Common myeloid progenitor, CD34-positive (primary cell): ENCODE measurements at places on chromosomes 11 and 22.

DNA sequence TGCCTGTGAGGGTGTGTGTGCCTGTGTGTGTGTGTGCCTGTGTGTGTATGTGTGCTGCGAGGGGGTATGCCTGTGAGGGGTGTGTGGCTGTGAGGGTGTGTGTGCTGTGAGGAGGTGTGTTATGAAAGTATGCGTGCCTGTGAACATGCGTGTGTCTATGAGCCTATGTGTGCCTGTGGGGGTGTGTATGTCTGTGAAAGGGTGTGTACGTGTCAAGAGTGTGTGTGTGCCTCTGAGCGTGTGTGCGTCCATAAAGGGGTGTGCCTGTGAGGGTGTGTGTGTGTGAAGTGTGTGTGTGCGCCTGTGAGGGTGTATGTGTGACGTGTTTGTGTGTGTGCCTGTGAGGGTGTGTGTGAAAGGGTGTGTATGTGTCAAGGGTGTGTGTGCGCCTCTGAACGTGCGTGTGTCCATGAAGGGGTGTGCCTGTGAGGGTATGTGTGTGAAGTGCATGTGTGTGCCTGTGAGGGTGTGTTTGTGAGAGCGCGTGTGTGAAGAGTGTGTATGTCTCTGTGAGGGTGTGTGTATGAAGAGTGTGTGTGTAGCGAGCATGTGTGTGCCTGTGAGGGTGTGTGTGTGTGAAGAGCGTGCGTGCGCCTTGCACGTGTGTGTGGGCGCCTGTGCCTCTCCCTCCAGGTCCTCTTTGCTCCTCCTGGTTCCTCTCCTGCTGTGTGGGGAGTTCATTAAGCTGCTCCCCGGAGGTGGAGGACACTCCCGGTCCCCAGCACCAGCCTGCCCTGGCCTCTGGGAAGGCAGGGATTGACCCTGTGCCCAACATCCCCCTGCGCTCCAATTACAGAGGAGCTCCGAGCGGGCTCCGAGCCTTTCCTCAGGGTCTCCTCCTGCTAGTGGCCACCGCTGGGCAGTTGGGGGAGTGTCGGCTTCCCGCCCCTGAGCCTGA, 53.3 kb downstream of the CACNA1I start:
- DNase-seq: no peak

- DNase-seq: no peak
These were observed 282 bp downstream of the MPPED2 start for GRCh38 chr11:30585892-30586250.

- DNase-seq: no peak
These were observed 11.3 kb downstream of the TPCN2 start for GRCh38 chr11:69059985-69060384.

- no peak for DNase-seq
These were observed 50.4 kb downstream of the DENND5A start for GRCh38 chr11:9214765-9215164.

- no peak for DNase-seq
These were observed 36.7 kb upstream of the SESN3 start for GRCh38 chr11:95267601-95268213.

- no peak for DNase-seq
These were observed 35.3 kb downstream of the KIAA0930 start for GRCh38 chr22:45205276-45205925.
